ENCODE measurements at places on chromosomes 3 and 15.
A peak's percentile ranks its signal among the peaks of the same experiment; 100 is the strongest.

- DNase-seq: no peak
Observed at GRCh38 chr15:27817258-27817657, 281.9 kb downstream of the OCA2 start.

- peak; percentile 3 for DNase-seq
Observed at GRCh38 chr15:41585127-41586047, 26.4 kb downstream of the TYRO3 start.

DNA sequence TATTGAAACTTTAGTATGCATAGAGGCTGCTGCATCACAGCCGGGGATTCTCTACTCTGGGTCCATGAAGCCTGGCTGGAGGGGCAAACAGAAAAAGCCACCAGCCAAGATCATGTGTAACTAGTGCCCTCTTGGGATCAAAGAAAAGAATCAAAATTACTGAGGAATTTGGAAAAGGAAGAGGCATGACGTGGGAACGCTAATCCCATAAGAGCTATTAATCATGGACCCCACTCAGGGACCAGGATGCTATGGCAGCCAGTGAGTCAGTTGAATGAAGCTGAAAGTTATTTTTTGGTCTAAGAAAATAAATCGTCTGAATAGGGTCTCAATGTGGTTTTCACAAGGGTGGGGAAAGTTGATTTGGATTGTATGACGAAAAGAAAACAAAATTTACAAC lies 1165.1 kb downstream of the ROBO2 start:
- no peak for DNase-seq

GRCh38 chr15:68022061-68022460 lies 32.1 kb upstream of the PIAS1 start:
- no peak for DNase-seq

- DNase-seq: no peak
Observed at GRCh38 chr3:118501152-118501551, 533.5 kb downstream of the IGSF11 start.

DNA sequence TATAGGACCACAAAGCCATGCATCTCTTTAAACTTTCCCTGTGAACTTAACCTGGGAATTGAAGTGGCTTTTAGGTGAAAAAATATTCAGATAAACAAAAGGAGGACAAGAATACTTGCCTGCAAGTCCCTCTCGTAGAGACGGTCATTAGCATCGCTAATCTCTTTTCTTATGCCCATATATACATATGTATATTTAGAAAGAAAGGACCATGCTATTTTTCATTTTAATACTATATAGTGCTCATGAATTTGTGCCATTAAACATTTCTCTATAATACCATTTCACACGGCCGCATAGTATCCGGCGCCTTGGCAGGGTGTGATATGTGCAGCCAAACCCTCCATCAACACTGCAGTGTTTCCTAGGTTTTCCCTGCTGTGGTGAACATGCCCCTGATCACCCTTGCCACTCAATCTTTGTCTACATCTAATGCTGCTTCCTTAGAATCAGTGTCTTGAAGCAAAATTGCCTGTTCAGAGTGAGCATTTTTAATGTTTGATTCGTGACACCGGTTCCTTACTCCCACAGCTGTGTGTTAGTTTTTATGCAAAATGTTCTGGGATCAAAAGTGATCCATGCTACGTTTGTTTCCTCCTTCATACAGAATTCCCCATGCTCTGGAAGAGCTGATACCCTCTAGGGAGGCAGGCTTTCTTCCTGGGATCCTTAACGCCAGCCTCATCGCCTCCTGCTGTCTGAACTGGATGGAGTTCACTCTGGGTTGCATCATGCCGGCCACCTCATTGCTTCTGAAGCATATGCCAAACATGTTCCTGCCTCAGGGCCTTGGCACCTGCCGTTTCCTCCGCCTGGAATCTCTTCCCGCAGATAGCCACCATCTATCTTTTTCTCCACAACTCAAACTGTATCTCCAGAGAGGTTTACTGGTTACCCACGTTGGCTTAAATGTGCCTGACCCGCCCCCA lies 118.1 kb downstream of the FBLN2 start:
- DNase-seq: no peak

GRCh38 chr3:107870096-107870495 lies 220.7 kb downstream of the CD47 start:
- no peak for DNase-seq

- DNase-seq: no peak
Observed at GRCh38 chr3:194468086-194468485, 18.7 kb downstream of the ATP13A3 start.

GRCh38 chr3:198030125-198030524 lies 70.1 kb downstream of the LMLN start:
- no peak for DNase-seq

DNA sequence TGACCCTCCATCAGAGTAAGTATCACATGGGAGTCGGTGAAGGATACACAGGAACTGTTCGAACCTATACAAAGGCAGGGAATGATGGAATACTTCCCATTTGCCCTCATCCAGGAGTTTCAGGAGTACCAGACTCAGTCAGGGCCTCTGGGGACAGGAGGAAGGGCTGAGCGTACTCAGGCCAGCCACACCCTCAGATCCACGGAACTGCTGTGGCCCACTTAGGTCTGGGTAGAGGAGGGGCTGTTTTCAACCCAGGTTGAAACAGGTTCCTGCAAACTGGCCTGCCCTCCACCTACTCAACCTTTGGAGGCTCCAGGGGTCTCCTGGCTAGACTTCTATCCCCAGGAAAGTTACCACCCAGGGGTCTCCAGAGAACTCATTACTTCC lies 6.7 kb upstream of the IGDCC3 start:
- no peak for DNase-seq

GRCh38 chr3:94645790-94646189 lies 582.9 kb downstream of the NSUN3 start:
- DNase-seq: no peak

GRCh38 chr3:46559091-46559704 lies 6.9 kb downstream of the LRRC2 start:
- no peak for DNase-seq

- no peak for DNase-seq
Observed at GRCh38 chr3:62467966-62468722, 94.8 kb upstream of the FEZF2 start.

GRCh38 chr15:93109336-93110102 lies 20.5 kb upstream of the RGMA start:
- no peak for DNase-seq

GRCh38 chr15:64398575-64398974 lies 10.9 kb downstream of the TRIP4 start:
- DNase-seq: no peak

- DNase-seq: no peak
Observed at GRCh38 chr15:71515375-71516186, 294.8 kb upstream of the NR2E3 start.

GRCh38 chr3:119681279-119681678 lies 4.1 kb upstream of the COX17 start:
- DNase-seq: no peak

GRCh38 chr3:131555456-131555855 lies 52.7 kb upstream of the MRPL3 start:
- no peak for DNase-seq
